ENCODE measurements at places on chromosomes 1 and 21.

DNA sequence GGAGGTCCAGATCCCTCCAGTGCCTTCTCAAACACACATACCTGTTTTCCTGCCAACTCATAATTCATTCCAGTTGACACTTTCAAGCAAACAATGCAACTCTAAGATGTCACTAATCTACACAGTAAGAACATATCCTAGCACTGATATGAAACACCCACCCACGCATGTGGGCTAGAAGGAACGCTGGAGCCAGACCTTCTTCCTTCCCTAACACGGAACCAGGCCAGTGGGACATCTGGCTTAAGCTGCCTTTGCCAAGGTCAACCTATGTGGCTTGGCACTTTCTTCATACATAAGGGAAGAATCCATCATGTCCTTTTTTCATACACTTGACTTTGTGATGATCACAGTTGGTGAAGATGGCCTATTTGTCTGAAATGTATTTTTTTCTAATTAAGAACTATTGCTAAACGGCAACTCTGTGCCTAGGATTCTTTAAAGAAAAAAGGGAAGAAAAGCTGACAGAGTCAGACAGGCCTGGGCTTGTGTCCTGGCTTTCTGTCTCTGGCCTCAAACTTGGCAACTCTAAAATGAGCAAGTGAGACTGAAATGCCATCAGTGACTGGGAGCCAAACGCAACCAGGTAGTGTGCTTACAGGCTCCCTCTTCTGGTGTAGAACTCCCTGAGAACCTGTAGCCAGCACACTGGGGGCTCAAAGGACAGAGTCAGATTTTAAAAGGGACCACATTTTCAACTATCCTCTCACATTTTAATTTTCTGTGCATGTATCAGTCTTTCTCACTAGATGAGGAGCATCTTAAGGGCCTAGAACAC, 92.6 kb upstream of the BEND5 start:
- H3K27me3 ChIP-seq, result no peaks in the 10 kb centered on the region
- peak overlapping the region; percentile 71 for H3K27ac ChIP-seq
- DNase-seq, result no peak
- H3K4me1 ChIP-seq, result no peaks in the 10 kb centered on the region
- H3K4me3 ChIP-seq, result no peak overlapping the region

- peak overlapping the region; percentile 82 for H3K27ac ChIP-seq
- H3K4me3 ChIP-seq, result no peak overlapping the region
- no peaks in the 10 kb centered on the region for H3K27me3 ChIP-seq
- H3K4me1 ChIP-seq, result peaks cover 5% of the 10 kb centered on the region
Observed at GRCh38 chr1:153617663-153618062, 1.5 kb upstream of the S100A14 start.

DNA sequence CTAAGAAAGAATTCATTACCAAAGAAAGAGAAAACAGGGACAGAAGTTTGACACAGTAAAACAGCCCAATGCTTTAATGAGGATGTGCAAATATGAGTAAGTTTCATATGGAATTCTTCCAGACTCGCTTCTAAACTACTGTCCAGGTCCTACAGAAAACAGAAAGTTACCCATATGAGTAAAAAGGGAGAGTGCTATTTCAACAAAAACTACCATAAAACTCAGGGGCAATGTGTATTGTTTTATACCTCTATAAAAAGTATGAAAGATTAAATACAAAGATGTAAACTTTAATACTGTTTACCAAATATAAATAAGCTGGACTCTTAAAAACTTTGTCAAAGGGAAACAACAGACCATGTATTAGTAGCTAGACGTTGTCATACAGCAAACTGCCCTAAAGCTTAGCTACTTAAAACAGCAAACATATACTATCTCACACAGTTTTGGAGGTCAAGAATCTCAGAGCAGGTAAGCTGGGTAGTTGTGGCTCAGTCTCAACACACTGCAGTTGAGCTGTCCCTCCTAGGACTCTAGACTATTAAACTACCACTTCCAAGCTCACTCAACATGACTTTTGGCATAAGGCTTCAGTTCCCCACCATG, 174.9 kb downstream of the COP1 start:
- H3K27ac ChIP-seq, result no peak overlapping the region
- no peaks in the 10 kb centered on the region for H3K36me3 ChIP-seq
- no peaks in the 10 kb centered on the region for H3K27me3 ChIP-seq
- no peak for DNase-seq
- no peak overlapping the region for H3K4me3 ChIP-seq

DNA sequence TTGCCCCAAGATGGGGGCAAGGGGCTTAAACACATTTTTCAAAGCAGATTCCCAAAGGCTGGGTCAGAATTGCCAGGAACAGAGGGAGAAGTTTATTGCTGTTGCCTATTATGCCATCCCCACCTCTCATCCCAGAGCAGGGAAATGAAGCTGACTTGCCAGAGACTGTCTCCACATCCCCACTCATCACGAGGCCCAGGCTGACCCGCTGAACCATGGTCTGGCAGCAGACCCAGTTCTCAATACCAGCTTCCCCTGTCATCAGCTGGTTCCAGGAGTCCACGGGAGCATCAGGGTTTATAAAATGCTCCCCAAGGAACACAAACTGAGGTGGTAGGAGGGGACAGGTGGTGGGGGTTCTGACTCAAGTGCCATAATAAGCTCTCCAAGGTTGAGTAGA, 605.9 kb downstream of the NPHP4 start:
- H3K4me3 ChIP-seq, result no peak overlapping the region
- H3K27me3 ChIP-seq, result no peaks in the 10 kb centered on the region
- H3K27ac ChIP-seq, result no peak overlapping the region
- H3K36me3 ChIP-seq, result no peaks in the 10 kb centered on the region

GRCh38 chr1:110610696-110611286, 4.6 kb upstream of the KCNA2 start:
- no peak overlapping the region for H3K27ac ChIP-seq
- no peaks in the 10 kb centered on the region for H3K36me3 ChIP-seq
- no peak for DNase-seq
- no peak overlapping the region for H3K4me3 ChIP-seq
- H3K27me3 ChIP-seq, result no peaks in the 10 kb centered on the region
- H3K4me1 ChIP-seq, result peaks cover 8% of the 10 kb centered on the region

All from breast epithelium (tissue), 4 donors.